ENCODE measurements at places on chromosomes 12 and 14.

DNA sequence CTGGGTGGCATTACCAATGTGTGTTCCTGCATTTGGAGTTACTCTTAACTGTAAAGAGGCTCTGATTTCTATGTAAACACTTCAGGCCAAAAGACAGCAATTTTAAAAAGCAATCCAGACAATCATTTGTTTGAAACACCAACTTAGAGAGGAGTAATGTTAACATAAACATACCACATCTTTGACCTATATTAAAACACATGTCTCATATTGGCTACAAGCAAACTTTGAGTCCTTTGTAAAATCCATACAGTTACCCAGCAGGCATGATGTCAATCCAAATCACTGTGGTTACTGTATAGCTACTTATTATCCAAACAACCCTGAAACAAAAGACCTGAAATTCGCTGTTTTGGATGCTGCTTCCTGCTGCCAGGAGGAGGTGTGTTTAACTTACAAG lies 7.5 kb upstream of the G2E3 start:
- DNase-seq = no peak

DNA sequence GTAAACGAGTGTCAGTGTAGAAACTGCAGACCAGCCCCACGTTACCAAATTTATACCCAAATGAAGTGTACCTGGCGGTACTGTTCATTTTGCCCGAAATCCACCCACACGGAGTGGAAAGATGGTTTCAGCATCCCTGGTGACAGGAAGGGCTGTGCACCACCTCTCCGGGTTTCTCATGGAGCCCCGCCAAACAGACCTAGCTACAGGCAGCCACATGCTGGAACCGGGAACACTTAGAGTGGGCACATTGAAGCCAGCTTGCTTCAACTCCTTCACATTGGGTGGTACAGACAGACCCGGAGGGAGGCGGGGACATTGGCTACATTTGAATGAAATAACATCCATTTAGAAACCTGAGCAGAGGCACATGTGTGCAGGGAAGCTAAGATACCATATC lies 84.4 kb downstream of the PPP2R5C start:
- DNase-seq = no peak

GRCh38 chr14:78674820-78675219 lies 504.6 kb downstream of the NRXN3 start:
- DNase-seq = no peak

GRCh38 chr12:46660719-46661109 lies 165.1 kb downstream of the SLC38A4 start:
- no peak for DNase-seq
